ENCODE measurements at places on chromosomes 2 and 18.

GRCh38 chr2:232523402-232523681, 2.6 kb upstream of the CHRND start:
- DNase-seq, result no peak

- no peak for DNase-seq
Measured at GRCh38 chr2:23563673-23564614, 179.0 kb downstream of the KLHL29 start.

DNA sequence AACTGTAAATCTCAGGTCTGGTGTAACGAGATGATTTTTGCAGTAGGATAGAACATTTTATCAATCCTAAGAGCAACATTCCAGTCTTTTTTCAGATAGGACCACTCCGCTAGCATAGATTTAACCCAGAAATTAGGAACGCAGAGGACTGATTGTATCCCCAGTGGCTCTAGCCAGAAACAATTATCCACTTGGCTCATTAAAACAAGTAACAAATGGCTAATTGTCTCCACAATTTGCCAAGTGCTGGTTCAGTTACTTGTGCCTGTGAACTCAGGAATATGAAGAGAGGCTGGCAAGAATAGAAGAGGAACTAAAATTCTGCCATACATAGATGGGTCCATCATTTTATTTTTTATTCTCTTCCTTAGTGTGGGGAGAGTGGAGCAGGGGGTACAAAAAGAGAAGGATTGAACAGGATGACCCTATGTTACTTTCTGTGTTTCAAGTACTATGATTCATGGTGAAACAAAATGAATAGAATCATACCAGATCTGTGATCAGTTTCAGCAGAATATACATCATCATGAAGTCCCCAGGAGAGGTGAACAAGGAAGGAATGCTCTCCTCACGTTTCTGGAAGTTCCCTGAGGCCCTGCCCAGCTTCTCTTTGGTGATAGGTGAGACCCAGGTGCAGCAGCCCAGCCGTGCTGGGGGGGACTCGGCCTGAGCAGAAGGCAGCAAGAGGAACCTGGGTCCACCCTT, 121.6 kb downstream of the ARL4C start:
- no peak for DNase-seq

- DNase-seq, result no peak
Measured at GRCh38 chr2:239110595-239111048, 262.7 kb downstream of the TWIST2 start.

GRCh38 chr2:119700866-119701265, 21.9 kb downstream of the TMEM177 start:
- DNase-seq, result no peak

DNA sequence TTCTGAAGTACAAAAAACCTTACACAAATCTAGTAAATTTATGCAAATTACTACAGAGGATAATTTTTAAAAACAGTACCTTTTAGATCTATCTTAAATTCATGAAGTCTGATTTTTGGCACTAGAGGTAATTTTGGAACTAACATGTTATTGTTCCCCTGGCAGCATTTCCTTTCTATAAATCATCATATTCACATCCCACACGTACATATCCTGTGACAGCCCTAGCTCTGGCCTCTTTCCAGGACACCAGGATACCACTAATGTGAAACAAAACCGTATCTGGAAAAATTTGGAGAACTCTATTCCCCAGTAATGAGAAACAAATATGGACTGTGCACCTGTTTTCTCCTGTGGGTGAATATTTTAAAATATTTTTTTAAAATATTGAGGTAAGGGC, 14.0 kb upstream of the BIRC6 start:
- DNase-seq, result no peak
